IMR-90 (cell line): ENCODE measurements at places on chromosomes 12 and 14.

- H3K4me3 ChIP-seq = no peak overlapping the region
- H3K27me3 ChIP-seq = no peaks in the 10 kb centered on the region
- no peaks in the 10 kb centered on the region for H3K36me3 ChIP-seq
- DNase-seq = no peak
Measured at GRCh38 chr12:81095501-81096232, 17.8 kb downstream of the ACSS3 start.

DNA sequence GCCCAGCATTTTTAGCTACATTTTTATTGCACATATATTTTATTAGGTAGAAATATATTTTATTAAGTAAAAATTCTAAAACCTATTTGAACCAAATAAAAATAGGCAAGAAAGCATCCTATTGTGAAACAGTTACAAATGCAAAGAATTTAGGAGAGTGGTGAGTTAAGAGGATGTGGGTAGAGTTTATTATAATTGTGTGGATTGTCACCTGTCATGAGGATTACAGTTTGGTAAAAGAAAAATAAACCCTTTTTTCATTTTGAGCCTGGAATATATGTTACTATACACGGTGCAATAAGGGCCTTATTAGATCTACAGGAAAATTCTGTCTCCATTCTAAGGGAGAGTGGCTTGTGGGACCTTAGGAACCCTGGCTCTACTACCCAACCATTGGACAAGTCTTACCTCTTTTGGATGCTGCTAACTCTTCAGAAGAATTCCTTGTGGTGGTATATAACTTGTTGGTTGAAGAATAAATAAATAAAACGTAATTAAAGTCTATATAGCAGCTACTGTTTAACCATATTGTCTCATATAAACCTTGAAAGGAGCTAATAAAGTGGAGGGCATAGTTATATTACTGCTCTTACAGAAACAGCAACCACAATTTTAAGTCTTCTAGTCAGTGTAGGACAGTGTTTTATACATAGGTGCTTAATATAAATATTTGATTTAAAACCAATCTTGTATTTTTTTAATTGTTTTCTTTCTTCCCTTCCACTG is 67.8 kb downstream of the FGD4 start:
- no peak overlapping the region for H3K27ac ChIP-seq
- H3K36me3 ChIP-seq = no peaks in the 10 kb centered on the region
- peaks cover 3% of the 10 kb centered on the region; the same call in 1 of the 2 replicates for H3K4me1 ChIP-seq
- no peak for DNase-seq
- no peak overlapping the region for H3K4me3 ChIP-seq
- H3K27me3 ChIP-seq = no peaks in the 10 kb centered on the region

DNA sequence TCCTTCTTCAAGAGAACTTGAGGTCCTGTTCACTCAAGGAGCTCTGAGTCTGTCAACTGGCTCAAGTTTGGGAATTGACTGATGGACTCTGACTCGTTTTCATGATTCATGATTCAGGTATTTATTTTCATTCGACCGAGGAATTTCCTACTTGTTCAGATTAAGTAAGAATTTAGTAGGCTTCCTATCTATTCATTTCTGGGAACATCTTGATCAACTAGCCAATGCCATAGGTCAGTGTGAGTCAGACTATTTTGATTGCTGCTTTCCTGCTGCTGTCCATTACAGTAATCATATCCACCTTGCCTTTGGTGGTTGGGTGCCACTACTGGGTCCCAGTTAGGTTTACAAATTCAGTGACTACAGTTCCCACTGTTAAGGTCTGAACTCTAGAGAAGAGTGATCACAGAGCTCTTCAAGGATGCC is 6.1 kb downstream of the FAM186A start:
- no peaks in the 10 kb centered on the region for H3K36me3 ChIP-seq
- no peak overlapping the region for H3K27ac ChIP-seq
- H3K27me3 ChIP-seq = no peaks in the 10 kb centered on the region
- peaks cover 9% of the 10 kb centered on the region for H3K4me1 ChIP-seq
- peak; percentile 95 for DNase-seq
- H3K4me3 ChIP-seq = no peak overlapping the region

DNA sequence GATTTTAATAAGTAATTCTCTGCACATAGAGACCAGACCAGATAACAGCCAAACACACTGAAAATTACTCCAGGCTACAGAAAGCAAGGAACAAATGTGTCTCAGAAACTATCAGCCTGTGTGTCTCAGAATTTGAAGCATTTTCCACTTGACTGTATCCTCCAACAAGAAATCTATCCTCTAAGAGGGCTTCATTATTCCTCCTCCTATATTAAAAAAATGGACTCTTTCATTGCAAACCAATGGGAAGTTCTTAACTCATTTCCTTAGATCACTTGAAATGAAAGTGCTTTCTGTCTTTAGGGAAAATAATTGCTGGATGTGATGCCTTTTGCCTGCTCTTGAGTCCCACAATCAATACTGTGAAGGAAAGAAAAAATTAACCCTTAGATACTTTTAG is 2.3 kb downstream of the ST8SIA1 start:
- no peaks in the 10 kb centered on the region for H3K36me3 ChIP-seq
- no peak overlapping the region for H3K27ac ChIP-seq
- no peak for DNase-seq
- H3K4me3 ChIP-seq = no peak overlapping the region

DNA sequence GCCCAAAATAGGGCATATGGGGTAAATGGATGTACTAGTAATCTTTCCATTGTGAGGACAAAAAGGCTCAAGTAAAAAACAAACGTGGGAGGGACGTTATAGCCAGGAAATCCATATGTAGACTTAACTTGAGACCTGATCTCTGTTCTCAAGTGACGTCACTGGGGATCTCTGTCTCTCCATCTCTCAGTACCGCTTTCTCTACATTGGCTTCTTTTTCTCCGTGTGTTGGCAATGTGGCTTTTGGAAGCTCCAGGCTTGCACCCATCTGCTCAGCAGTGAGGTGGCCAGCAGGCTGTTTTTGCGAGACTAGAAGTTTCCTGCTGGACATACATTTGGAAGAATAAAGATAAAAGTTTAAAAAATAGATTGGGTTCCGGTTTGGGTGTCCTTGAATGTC is 66.0 kb upstream of the NRXN3 start:
- H3K4me1 ChIP-seq = no peaks in the 10 kb centered on the region
- no peak overlapping the region for H3K27ac ChIP-seq
- H3K36me3 ChIP-seq = no peaks in the 10 kb centered on the region
- no peaks in the 10 kb centered on the region for H3K27me3 ChIP-seq

DNA sequence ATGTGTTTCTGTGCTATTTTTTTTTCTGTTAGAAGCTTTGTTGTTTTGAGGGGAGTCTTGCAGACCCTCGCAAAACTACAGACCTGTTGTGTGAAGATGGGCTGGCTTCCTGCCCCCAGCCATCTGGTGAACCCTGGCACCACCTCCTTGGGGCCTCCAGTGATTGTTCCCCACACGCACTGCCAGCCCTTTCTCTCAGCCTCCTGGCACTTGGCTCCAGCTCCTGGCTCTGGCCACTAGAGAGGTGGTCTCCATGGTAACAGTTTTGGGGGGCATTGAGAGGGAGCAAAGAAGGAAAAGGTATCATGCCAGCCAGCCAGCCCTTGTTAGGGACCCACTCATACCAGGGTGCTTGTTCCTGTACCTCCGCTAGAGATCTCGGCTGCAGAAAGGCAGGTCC is 176.4 kb upstream of the RPH3A start:
- no peaks in the 10 kb centered on the region for H3K4me1 ChIP-seq
- H3K27me3 ChIP-seq = no peaks in the 10 kb centered on the region
- H3K4me3 ChIP-seq = no peak overlapping the region
- H3K27ac ChIP-seq = no peak overlapping the region
- no peaks in the 10 kb centered on the region for H3K36me3 ChIP-seq

DNA sequence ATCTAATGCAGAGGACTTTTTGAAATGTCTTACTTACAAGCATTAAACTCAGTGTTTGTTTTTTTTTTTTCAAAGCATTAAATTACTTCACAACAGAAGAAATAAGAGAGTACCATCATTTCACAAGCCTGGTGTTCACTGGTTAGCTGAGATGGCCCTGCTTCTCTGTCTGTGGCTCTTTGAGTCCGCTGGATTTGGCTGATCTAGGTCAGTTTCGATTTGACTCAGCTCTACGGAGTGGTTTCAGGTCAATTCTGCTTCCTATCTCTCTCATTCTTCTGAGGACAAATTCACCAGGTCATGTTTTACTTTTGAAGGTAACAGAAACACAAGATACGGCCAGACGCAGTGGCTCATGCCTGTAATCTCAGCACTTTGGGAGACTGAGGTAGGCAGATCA is 1066.1 kb downstream of the FLRT2 start:
- H3K27me3 ChIP-seq = no peaks in the 10 kb centered on the region
- no peaks in the 10 kb centered on the region for H3K36me3 ChIP-seq

GRCh38 chr12:98260276-98260675 is 255.1 kb upstream of the TMPO start:
- no peaks in the 10 kb centered on the region for H3K27me3 ChIP-seq
- H3K36me3 ChIP-seq = no peaks in the 10 kb centered on the region
- DNase-seq = no peak

- H3K27me3 ChIP-seq = no peaks in the 10 kb centered on the region
- H3K4me3 ChIP-seq = no peak overlapping the region
- H3K27ac ChIP-seq = no peak overlapping the region
- H3K36me3 ChIP-seq = no peaks in the 10 kb centered on the region
- peaks cover 5% of the 10 kb centered on the region; the same call in 1 of the 2 replicates for H3K4me1 ChIP-seq
Measured at GRCh38 chr12:13147688-13148484, 44.4 kb upstream of the GSG1 start.

- no peak for DNase-seq
- no peaks in the 10 kb centered on the region for H3K27me3 ChIP-seq
- no peak overlapping the region for H3K4me3 ChIP-seq
- peaks cover 3% of the 10 kb centered on the region for H3K36me3 ChIP-seq
- no peaks in the 10 kb centered on the region for H3K4me1 ChIP-seq
Measured at GRCh38 chr12:95022477-95022876, 19.0 kb upstream of the NDUFA12 start.

GRCh38 chr14:49492151-49492550 is 94.0 kb downstream of the RPS29 start:
- H3K4me3 ChIP-seq = no peak overlapping the region
- no peak overlapping the region for H3K27ac ChIP-seq
- DNase-seq = no peak
- peaks cover 4% of the 10 kb centered on the region for H3K27me3 ChIP-seq
- H3K4me1 ChIP-seq = no peaks in the 10 kb centered on the region
- no peaks in the 10 kb centered on the region for H3K36me3 ChIP-seq

DNA sequence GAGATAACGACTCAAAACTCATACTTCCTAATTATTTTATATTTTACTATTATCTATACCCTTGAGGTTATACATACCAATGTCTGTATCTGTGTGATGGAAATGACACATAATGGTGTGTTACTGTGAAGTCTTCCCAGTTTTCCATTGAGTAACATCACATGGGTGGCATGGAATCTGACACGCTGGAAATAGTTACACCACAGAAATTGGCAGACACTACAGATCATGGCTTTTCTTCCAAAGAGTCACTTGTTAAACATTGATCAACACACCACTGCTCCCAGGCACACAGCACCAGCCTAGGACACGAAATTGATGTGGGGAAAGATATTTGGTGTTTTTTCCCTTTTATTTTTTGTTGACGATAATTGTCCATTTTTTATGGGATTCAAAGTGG is 33.0 kb upstream of the VWF start:
- H3K27ac ChIP-seq = no peak overlapping the region
- no peaks in the 10 kb centered on the region for H3K27me3 ChIP-seq
- no peaks in the 10 kb centered on the region for H3K36me3 ChIP-seq
- no peak for DNase-seq
- H3K4me1 ChIP-seq = peaks cover 15% of the 10 kb centered on the region
- no peak overlapping the region for H3K4me3 ChIP-seq

GRCh38 chr12:89448526-89448925 is 76.1 kb downstream of the GALNT4 start:
- no peaks in the 10 kb centered on the region for H3K27me3 ChIP-seq
- H3K27ac ChIP-seq = peak overlapping the region; percentile 92; the same call in 1 of the 2 replicates
- H3K4me1 ChIP-seq = peaks cover 13% of the 10 kb centered on the region
- H3K36me3 ChIP-seq = no peaks in the 10 kb centered on the region
- no peak overlapping the region for H3K4me3 ChIP-seq

DNA sequence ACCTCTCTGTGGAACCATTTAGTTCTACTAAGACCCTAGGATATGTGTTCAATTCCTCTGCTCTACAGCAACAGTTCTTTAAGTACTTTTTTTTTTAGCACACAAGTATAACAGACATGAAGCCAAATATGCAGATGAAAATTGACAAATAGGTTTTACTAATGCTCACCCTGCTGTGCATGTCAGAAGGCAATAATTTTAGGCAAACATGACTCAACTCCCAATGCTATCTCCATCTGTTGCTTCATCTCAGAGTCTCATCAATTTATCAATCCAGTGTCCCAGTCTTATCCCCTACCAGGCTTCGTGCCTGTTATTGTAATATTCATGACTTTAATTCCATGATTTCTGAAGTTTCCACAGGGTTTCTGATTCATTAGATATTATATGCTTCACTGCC is 57.7 kb downstream of the DBX2 start:
- no peak overlapping the region for H3K27ac ChIP-seq
- H3K4me3 ChIP-seq = no peak overlapping the region
- no peaks in the 10 kb centered on the region for H3K36me3 ChIP-seq
- H3K27me3 ChIP-seq = no peaks in the 10 kb centered on the region

DNA sequence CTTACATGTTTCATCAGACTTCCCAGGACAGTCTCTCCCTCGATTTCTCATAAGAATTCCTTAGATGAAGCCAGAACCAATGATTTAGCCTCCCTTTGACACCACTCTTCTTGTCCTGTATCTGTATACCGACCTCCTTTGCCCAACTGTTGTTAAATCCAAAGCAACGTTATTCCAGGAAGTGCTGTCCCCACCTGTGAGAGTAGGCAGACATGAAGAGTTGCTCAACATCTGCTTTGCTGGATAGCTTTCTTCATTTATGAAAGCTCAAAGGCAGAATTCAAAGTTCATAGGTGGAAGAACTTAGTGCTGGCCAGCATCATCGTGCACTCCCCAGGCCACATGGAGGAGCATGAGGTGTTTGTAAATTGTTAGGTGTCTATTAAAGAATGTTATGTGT is 55.6 kb downstream of the GTF2A1 start:
- no peak overlapping the region for H3K27ac ChIP-seq
- H3K36me3 ChIP-seq = no peaks in the 10 kb centered on the region

DNA sequence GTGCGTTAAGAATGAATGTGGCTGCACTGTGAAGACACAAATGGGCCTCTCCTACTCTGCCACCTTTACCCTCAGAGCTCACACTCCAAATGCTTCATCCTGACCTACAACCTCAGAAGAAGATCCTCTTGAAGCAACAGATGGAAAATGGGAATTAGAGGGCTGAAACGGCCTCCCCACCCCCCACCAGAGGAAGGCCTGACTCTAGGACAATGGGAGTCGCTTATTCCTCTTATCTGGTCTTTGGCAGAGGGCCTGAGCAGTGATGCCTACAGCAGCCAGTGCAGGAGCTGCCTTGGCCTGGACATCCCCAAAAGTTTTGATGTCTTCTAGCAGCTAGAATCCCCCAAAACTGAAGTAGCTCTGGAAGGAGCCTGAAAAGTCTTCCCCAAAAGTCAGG is 29.2 kb downstream of the BTBD7 start:
- DNase-seq = no peak
- no peak overlapping the region for H3K27ac ChIP-seq
